ENCODE measurements at places on chromosomes 7 and 10. TPM values are rescaled to one million over a fixed set of nuclear protein-coding genes. Genes with fewer than 3 reads are reported as not detected.

DNA sequence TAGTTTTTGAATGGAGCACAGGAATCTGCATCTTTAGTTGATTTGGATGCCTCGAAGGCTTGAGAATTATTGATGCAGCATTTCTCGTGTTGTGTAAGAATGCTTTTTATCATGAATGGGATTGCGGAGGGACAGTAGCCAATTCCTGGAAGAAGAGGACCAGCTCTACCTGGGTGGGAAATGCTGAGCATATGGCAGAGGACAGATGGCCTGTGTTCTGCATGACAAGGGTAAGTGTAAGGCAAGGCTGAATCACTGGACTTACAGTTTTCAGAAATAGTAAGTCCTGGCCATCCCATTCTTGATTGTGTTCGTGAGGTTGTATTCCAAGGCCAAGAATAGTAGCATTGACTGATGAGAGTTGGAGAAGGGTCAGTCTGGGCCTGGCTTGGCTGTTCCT lies 15.9 kb downstream of the RP9 start:
- no peak for DNase-seq

DNA sequence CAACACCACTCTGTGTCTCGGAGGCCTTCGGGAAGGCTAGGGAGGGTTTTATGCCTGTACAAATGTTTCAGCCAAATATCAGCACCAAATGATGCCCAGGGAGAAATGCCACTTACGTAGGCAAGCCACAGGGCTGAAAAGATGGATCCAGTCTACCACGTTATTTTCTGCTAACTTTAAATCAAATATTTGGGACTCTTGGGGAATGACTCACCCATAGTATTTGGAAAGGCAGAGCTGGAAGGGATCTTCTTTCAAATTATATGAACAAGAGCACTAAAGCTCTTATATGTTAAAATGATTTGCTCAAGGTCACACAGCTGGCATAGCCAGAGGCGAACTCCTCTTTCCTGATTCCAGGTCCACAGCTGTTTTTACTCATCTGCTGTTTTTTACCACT lies 591.4 kb downstream of the SORCS1 start:
- no peak for DNase-seq

DNA sequence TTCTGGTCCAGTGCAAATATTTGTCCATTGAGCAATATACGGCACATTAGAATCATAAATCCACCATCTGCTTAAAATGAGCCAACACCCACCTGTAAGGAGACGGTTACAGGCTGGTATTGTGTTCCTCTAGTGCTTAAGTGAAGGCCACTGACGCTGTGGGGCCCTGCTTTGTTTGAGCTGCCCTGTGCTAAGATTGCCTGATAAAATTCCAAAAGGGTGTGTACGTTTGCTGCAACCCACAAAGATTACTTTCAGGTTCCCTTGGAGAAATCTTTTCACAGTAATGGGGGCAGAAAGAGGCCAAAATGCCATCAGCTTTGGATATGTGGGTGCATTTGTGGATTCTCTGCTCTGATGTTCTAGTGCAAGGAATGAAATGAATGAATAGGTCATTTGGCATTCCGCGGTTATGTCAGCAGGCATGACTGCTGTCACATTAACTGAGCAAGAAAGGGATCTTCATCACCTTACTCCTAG lies 34.4 kb downstream of the AGR3 start:
- no peak for DNase-seq

The FRMD4A gene
- 162 TPM for total RNA-seq

GRCh38 chr7:72343991-72344390 lies 68.1 kb downstream of the CALN1 start:
- DNase-seq: no peak

DNA sequence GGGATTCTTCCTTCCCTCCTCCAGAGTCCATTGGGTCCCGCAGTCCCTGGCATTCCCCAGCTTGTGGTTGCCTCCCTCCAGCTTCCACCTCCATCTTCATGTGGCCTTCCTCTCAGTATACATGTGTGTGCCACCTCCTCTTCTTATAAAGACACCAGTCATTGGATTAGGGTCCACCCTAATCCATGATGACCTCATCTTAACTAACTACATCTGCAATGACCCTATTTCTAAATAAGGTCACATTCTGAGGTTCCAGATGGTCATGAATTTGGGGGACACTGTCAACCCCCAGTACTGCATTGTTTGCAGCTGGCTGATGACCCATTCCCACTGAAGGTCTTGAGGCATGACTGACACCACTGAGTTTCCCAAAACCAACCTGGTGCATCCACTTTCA lies 99.0 kb downstream of the PTPRE start:
- no peak for DNase-seq

The ALOX5 gene
- total RNA-seq: not detected

DNA sequence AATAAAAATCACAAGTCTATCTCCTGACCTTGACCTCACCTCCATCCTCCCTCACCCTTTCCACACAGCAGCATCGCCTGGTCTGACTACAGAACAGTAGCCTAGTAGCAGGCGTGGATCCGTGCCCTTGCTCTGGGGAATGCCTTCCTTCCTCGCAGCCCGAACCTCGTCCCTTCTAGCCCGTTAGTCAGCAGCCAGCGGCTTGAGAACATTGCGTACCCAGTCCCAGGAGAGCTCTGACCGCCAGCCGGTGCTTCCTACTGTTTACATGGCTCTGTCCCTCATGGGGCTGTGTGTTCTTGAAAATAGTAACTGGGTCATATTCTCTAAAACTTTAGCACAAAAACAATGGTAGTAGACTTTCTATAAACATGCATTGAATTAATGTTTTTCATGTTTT lies 682.7 kb upstream of the IGFBP3 start:
- peak; percentile 39 for DNase-seq

- no peak for DNase-seq
These were observed 12.7 kb upstream of the BTBD16 start for GRCh38 chr10:122258136-122259074.

GRCh38 chr7:150435390-150436073 lies 14.9 kb upstream of the GIMAP8 start:
- no peak for DNase-seq

- no peak for DNase-seq
These were observed 123.1 kb upstream of the SORCS3 start for GRCh38 chr10:104517946-104518345.

GRCh38 chr10:79094412-79095175 lies 25.8 kb downstream of the ZMIZ1 start:
- DNase-seq: no peak

- peak; percentile 74 for DNase-seq
These were observed 5.1 kb downstream of the PTTG1IP2 start for GRCh38 chr7:90474284-90475210.

GRCh38 chr10:43596546-43596945 lies 9.7 kb upstream of the ZNF485 start:
- DNase-seq: no peak

The TNPO3 gene
- total RNA-seq: 48.1 TPM

GRCh38 chr7:81256991-81257390 lies 338.1 kb upstream of the SEMA3C start:
- no peak for DNase-seq

DNA sequence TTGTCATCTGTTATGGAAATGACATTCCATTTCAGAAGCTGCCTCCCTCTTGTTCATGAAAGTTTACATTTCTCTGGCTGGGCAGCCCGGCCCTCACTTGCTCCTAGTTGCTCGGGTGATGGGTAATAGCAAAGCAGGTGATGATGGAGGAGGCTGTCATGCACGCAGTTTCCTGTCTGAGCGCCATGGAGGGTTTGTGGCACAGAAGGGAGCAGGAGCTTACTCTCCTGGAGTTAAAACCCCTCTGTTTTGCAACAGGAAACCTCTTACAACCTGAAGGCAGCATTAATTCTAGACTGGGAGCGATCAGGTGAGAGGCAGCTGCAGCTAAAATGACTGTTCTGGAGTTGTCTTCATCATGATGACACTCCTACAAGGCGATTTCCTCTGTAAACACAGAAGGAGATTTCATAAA lies 34.1 kb upstream of the MKI67 start:
- DNase-seq: no peak

The CCDC172 gene
- total RNA-seq: not detected

The EXOSC1 gene
- total RNA-seq: 41.5 TPM

- no peak for DNase-seq
These were observed 14.2 kb upstream of the FRMPD2 start for GRCh38 chr10:48288661-48289060.

GRCh38 chr7:43170571-43170970 lies 58.1 kb downstream of the HECW1 start:
- no peak for DNase-seq

The PRKG1 gene
- 1.6 TPM for total RNA-seq

- no peak for DNase-seq
These were observed 233.6 kb downstream of the BAMBI start for GRCh38 chr10:28910956-28911355.

The ALKBH4 gene
- total RNA-seq: 12.5 TPM

DNA sequence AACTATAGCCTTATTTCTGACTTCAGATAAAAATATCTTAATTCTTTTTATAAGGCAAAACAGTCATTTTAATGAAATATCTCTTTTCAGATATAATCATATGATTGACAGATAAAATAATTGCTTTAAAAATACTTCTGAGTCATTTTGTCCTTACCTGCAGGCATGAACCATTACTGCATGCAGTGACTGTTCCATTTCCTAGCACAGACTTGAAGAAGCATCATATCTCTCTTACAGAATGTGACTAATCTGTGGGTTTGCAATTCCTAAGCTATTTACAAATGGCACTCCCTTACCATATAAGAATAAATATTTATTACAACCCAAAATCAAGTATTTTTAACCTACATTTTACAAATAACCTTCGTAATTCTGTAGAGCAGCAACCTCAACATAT lies 120.7 kb downstream of the SRPK2 start:
- no peak for DNase-seq

DNA sequence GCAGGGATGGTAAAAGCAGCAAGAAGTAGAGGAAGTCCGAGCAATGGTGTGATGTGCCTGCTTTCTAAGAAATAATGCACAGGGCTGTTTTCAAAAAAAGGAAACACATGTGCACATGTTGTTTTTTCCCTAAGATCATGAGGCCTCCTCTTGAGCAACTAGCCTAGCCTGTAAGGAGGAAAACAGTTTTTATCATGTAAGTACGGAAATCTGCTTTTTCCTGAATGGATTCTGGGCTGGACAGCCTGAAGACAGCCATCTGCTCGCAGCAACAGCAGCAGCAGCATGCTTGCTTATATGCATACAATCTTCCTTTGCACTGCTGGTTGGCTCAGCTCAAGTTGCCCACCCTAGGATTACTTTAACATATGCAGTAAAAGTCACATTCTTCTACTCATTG lies 87.1 kb downstream of the HIBADH start:
- no peak for DNase-seq

GRCh38 chr10:102644066-102644645 lies at the start of gene TRIM8:
TRIM8 (plus strand) TSS chr10:102644479; CDS start chr10:102644618, 139 bp downstream.
- no peak for DNase-seq
